Nucleus accumbens (tissue), 56 donors: ENCODE measurements at places on chromosomes 16 and 17.
A peak's percentile ranks its signal among the peaks of the same experiment; 100 is the strongest.

DNA sequence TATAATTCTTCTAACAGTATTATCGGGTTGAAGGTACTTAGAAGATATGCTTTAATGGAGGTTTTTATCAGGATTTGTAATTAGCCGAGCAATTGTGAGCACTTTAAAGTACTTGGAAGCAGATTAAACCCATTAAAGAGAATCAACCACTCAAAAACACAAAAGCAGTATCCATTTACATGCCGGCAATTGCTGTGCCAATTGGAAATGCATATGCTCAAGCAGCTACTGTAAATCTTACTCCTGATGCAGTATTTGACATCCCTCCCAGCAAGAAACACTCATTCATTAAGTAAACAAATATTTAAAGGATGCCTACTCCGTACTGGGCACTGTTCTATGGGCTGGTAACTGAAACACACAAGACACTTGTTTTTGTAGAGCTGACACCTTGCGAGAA, 11.4 kb upstream of the CCL1 start:
- no peak for DNase-seq

DNA sequence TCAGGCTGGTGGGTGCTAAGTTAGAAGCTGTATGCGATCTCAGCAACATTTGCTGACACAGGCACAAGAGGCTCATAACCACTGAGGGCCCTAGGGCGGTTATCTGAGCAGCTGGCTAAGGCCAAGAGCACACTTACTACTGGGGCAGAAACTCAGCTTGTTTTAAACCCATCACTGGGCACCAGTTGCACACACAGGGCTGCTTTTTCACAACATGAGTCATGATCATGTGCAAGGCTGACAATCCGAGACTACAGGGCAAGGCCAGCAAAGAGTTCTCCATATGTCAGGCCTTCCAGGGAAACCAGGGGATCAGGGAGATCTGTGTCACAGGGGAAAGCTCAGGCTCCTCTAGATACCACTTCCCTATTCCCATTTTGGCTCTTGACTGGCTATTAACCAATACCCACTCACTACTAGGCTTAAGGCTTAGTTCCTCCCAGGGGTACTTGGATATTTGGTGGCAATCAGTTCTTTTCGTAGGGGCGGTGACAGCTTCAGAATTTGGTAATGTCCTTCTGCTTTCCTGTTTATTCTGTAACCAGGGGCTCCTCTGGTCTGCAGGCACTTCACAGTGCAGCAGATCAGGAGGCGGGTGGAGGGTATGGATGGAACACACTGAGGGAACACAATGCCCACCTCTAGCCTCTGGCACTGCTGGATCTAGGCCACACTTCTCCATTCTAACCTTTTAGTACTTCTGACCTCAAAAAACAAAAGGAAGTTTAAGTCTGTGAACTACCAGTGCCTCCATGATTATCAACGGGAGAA, 44.9 kb upstream of the ERN1 start:
- peak; percentile 39 for DNase-seq

DNA sequence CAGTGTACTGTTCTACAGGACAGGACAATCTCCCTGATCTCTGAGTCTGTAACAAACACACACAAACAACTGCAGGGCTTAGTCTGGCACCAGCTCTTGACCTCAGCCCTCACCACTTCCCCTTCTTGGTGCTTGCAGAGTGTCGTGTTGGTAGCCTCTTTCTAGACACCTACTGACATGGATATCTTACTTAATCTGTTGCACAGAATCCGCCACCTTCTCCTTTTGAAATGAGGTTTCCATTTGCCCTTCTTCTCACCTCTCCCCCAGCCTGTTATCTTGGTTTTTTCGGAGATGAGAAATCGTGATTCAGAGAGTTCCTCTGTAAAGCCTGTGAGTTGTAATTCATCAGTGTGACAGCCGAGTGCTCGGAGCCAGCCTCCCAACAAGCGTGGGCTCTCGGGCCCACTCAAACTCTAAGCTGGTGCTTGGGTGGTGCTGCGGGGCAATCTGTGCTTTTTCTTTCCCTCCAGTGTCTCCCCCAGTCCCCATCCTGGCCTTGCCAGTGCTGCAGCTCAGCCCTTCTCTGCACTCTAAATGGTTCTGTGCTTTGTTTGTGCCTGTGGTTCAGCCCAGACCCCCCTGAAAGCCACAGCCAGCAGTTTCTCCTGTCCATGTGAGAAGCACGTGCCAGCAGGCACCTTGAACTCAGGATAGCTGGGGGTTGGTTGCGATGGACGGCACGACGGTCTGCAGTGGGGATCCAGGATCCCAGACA, 28.1 kb downstream of the KIAA0513 start:
- DNase-seq: no peak

- no peak for DNase-seq
Observed at GRCh38 chr16:56354016-56354415, 71.3 kb downstream of the AMFR start.

GRCh38 chr17:81713556-81714411, 1.7 kb downstream of the SLC25A10 start:
- DNase-seq: no peak

GRCh38 chr16:48526058-48526957, 83.7 kb downstream of the N4BP1 start:
- no peak for DNase-seq

- no peak for DNase-seq
Observed at GRCh38 chr17:4940555-4941318, 669 bp downstream of the RNF167 start.

DNA sequence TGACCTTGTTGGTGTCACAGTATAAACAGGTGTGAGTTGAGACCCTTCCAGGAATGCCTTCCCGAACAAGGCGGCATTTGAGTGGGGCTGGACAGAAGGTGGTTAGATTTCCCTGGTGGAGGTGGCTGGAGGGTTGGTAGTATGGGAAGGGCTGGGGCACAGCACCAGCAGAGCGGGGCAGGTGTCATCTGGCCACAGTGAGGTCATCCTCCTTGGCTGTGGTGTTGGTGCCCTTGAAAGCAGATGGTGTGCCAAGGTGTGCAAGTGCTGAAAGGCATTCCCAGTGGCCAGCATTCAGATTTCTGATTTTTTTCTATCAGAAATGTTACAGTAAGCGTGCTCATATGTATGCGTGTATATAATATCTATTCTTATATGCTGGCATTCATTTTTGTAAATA, 126.6 kb downstream of the LAT start:
- no peak for DNase-seq
